Fibroblast of upper back skin (primary cell): ENCODE measurements at places on chromosomes 7 and 10.

- DNase-seq = no peak
These were observed 31.0 kb downstream of the TACR2 start for GRCh38 chr10:69385454-69386350.

DNA sequence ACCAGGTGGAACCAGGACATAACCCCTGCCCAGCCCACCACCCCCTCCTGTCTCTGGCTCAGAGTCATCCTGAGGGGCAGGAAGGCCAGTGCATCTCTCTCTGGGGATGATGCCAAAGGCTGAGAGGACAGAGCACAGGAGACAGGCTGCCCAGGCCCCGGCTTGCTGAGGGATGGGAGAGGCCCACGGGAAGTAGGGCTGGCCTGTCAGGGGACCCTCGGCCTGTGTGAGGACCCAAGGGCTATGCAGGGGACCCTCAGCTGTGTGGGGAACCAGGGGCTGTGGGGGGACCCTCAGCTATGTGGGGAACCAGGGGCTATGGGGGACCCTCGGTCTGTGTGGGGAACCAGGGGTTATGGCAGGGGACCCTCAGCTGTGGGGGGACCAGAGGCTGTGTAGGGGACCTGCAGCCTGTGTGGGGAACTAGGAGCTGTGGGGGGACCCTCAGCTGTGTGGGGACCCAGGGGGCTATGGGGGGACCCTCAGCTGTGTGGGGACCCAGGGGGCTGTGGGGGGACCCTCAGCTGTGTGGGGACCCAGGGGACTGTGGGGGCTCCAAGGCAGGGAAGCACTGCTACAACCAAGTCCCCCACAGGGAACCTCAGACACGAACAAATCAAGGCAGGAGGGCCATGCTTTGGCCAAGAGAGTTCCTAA is 27.7 kb downstream of the EBF3 start:
- no peak for DNase-seq

DNA sequence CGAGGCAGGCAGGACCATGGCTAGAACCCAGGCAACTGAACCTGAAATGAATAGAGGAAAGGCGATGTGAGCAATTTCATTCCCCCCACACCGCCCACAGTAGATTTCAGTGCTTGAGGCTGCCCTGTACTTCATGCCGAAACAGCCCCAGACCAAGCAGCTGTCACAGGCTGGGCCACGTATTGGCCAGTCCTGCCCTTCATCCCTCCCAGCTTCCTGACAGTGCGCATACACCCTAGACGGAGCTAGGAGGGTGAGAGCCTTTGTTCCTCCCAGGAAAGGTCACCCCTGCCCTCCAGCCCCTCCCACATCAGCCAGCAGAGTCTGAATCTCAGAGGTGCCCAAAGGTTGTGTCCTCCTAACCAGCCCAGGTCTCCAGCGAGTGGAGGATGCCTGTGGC is 98.8 kb downstream of the ZMIZ1 start:
- no peak for DNase-seq

- no peak for DNase-seq
These were observed 543.0 kb upstream of the FZD8 start for GRCh38 chr10:36185097-36185496.

- DNase-seq = peak; percentile 9
These were observed 626 bp upstream of the BMS1 start for GRCh38 chr10:42781893-42782445.

DNA sequence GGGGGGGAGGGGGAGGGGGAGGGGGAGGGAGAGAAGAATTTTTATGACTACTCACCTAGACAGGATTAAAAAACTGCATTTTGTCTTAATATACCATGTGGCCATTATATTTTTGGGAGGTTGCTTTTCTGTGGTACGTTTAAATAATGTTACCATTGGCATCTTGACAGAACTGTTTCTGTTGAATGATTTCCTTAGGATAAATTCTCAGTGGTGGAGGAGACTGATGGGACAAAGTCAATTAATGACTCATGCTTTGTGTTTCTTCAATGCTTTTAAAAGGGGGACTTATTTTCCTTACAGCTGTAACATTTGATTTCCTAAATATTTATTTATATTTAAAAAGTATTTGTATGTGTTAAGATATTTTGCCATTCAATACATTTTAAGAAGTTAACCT is 13.7 kb downstream of the AGR2 start:
- no peak for DNase-seq

DNA sequence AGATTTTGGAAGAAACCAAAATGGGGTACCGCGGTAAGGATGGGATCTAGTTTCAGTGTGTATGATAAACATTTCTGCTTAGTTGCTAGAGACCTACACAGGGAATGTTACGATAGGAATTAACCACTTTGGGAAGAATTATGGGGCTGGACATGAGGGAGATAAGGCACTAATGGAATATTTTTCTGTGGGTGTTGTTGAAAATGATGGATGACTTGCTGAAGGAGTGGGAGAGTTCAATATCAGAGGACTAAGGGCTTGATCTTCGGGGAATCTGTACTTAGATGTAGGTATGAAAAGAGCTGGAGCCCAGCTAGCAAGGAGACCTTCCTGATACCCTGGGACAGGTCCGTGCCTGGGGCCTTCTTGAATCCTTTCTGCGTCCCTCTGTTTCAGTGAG is 303.7 kb downstream of the EXOC4 start:
- no peak for DNase-seq

GRCh38 chr10:59372543-59372942 is 10.2 kb upstream of the FAM13C start:
- DNase-seq = peak; percentile 68

DNA sequence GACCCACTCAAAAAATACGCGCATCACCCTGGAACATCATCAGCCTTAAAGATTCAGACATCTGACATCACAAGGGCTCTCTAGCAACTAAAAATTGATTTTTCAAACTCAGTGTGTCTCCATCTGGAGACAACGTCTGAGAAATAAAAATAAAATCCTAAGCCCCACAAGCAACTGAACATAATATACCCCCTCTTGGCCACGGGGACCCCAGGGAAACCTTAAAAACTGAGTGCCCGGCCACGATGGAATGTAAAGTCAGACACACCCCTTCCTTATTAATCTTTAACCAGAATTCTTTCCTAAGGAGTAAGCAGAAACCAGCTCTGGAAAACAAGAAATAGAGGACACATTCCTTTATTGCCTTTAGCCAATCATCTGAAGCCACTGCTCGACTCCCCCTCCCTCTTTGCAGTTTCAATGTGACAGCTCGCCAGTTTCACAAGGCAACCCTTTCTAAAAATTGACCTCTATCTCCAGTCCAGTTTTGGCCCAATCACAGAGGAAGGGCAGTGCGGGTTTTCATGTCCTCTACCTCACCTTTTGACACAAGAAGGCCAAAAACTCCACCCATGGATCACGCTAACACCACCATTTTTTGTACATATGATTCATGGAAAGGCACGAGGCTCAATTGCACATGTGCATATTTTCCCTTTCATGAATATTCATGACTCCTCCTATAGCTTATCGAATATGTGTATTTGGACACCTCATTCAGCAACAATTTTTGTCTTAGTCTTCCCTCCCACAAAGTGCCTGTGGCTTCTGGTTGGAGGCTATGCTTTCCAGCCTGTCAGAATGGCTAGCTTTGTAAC is 24.2 kb downstream of the IFIT3 start:
- peak; percentile 98 for DNase-seq

DNA sequence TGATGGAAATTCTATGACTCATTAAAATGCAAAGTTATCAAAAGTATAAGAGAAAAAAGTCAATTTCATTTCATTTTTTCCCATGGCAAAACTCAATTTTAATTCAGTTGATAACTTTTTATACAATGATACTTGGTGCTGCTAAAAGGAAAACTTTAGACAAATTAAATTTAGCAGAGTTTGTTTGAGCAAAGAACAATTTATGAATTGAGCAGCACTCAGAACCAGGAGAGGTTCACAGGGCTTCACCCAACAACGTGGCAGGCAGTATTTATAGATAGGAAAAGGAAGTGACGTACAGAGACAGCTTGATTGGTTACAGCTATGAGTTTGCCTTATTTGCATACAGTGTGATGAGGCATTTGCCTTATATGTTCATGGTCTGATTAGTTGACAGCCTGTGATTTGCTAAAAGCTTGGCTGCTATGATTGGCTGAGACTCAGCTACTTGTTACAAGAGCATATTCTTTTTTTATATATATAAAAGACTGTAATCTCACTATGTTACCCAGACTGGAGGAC is 157.2 kb upstream of the CELF2 start:
- no peak for DNase-seq

DNA sequence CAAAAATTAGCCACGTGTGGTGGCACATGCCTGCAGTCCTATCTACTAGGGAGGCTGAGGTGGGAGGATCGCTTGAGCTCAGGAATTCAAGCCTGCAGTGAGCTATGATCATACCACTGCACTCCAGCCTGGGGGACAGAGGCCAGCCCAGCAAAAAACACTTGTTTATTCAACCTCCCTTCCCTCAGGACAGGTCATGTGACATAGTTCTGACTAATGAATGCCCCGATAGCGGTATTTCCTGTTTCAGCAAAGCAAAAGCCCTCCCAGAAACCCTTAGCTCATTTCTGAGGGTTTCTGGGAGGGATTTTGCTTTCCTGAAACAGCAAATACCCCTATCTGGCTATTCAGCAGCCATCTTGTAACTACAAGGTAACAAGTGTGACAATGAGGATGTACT is 157.1 kb downstream of the GATA3 start:
- no peak for DNase-seq

GRCh38 chr7:7816084-7816483 is 97.7 kb upstream of the RPA3 start:
- no peak for DNase-seq

DNA sequence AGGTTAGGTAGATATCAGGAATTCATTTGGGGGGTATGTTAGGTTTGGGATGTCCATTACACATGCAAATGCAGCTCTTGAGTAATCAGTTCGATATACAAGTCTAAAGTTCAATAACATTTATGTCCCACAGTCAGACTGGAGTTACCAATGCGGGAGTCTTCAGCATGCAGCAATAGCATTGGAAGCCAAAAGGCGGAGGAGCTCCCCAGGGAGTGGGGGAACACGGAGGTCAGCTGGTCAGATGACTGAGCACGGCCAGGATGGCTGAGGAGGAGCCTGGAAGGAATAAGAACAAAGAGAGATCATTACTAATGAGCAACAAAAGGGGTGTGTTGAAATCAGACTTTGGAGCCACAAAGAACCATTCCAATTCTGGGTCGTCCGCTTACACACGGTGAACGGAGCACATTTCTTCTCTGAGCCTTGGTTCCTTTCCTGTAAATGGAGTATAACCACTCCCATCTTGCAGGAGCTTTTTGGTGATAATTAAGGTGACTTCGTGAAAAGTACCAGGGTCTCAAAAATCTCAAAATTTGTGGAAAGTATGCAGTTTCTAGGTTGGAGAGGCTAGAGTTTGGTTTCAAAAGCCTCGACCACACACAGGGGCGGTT is 478 bp upstream of the ZNF22 start:
- DNase-seq = peak; percentile 37

- no peak for DNase-seq
These were observed 35.4 kb downstream of the NACAD start for GRCh38 chr7:45053401-45053800.

DNA sequence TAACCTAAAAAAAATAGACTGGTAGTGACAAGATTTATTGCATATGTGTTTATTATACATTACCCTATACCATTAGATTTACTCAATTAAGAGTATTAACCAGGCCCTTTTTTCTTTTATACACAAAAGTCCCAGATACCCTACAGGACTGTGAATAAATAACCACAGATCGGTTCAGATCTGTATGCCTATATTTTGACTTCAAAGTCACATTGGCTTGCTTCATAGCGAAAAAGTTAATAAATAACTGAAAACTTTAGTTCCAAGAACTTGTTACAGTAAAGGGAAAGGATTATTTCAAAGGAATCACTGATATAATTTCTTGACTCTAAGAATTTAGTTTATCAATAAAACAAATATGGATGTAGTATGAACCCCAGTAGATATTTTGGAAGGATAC is 41.8 kb upstream of the FMC1 start:
- no peak for DNase-seq

DNA sequence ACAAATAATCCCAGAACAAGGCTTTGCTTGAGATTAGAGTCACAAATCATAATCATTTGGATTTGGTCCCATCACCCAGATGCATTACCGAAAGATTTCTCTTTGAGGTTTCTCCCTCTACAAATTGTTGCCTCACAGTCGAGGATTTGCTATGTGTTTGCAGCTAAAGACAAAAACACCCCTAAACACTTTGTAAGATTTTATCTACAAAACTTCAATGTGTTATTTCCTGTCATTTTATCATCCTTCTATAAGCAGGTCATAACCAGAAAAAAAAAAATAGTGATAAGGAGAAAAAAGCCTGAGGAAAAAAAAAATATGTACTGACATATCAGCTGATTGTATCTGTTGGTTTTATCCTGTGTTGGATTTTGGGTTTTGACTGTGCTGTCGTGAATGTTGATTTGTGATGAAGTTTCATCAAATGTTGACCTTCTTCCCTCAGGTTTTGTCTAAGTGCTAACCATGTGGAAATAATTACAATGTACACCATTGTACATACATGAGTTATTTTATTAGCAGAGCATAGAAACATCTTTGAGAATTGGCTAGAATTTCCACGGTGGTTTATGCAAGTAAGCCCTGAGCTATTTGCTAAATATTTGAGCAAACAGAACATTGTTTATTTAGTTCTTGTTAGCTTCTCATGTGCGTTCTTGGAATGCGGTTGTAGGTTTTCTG is 274.4 kb downstream of the NEBL start:
- peak; percentile 83 for DNase-seq

GRCh38 chr10:75738924-75739323 is 307.5 kb downstream of the LRMDA start:
- no peak for DNase-seq

GRCh38 chr7:28483908-28484605 is 71.7 kb downstream of the CREB5 start:
- DNase-seq = peak; percentile 89

- no peak for DNase-seq
These were observed 121.0 kb downstream of the NEURL1 start for GRCh38 chr10:103614306-103615158.

- peak; percentile 82 for DNase-seq
These were observed 65.0 kb downstream of the VWA2 start for GRCh38 chr10:114304017-114304570.

DNA sequence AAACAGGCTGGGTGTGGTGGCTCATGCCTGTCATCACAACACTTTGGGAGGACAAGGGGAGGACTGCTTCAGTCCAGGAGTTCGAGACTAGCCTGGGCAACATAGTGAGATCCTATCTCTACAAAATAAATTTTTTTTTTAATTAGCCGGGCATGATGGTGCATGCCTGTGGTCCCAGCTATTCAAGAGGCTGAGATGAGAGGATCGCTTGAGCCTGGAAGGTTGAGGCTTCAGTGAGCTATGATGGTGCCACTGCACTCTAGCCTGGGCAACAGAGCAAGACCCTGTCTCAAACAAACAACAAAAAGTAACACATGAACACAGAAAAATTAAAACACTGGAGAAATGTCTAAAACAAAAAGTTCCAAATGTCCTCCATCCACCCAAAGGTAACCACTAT is 22.9 kb downstream of the PIK3AP1 start:
- no peak for DNase-seq

- peak; percentile 80 for DNase-seq
These were observed 39.5 kb upstream of the GJD4 start for GRCh38 chr10:35565602-35566081.

DNA sequence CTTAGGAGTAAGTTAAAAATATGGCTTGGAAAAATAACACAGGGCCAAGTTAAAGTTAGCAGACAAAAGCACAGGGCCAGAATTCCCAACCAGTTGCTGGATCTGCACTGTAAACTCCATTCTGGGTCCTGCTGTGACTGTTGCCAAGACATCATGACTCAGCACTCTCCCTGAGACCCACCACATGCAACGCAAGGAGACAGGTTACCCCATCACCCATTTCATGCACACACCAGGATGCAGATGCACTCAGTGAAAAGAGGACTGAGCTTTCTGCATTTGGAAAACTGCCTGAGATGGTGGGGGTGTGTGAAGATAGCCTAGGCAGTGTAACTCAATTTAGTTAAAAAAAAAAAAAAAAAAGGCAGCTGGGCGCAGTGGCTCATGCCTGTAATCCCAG is 97.6 kb upstream of the ZNF438 start:
- DNase-seq = peak; percentile 98
